Right renal pelvis (tissue), 4 donors: ENCODE measurements at places on chromosomes 3 and 15. TPM values are rescaled to one million over a fixed set of nuclear protein-coding genes. Genes with fewer than 3 reads are reported as not detected.

Gene RTF1
- 80.7 TPM for polyA plus RNA-seq

DNA sequence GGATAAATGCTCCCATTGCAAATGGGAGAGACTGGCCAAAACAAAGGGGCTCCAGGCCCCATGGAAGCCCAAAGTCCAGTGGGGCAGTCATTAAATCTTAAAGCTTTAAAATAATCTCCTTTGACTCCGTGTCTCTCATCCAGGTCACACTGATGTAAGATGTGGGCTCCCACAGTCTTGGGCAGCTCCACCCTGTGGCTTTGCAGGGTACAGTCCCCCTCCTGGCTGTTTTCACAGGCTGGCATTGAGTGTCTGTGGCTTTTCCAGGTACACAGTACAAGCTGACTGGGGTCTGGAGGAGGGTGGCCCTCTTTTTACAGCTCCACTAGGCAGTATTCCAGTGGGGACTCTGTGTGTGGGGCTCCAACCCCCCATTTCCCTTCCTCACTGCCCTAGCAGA, 45.9 kb downstream of the NIPA2 start:
- DNase-seq: no peak

- no peak for DNase-seq
Measured at GRCh38 chr3:19547665-19548464, 386.2 kb downstream of the EFHB start.

Gene ZFYVE19
- 27.9 TPM for polyA plus RNA-seq

Gene TGM5
- polyA plus RNA-seq: not detected

DNA sequence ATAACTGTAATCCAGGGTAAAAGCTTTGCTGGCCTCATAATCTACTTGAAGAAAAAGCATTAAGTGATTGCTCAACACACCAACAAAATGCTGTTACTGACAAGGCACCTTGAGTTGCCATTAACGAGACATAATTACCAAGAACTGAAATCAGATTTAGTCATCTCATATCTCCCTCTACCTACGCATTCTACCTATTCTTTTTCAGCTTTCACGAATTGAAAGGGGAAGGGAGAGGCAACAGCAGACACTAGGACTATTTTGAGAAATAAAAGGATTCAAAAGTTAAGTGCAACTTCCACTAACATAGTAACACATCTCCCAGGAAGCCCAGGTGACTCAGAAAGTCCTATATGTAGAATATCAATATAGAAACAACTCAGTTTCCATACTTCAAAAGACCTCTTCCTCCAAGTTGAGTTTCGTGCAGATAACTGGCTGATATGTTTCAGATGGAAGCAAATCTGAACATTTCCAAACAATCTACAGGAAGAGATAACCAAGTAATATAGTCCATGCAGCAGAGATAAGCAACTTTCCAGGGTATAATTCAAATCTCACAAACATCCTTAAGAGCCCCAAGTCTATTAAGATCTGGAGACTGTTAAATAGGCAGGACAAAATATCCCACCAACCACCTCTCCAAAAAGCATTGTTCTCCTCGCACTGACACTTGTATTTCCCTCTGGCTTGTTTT, 1.9 kb downstream of the OSBPL10 start:
- DNase-seq: no peak

- DNase-seq: no peak
Measured at GRCh38 chr3:36681867-36682266, 82.5 kb downstream of the DCLK3 start.

Gene FSIP1
- 2.8 TPM for polyA plus RNA-seq

DNA sequence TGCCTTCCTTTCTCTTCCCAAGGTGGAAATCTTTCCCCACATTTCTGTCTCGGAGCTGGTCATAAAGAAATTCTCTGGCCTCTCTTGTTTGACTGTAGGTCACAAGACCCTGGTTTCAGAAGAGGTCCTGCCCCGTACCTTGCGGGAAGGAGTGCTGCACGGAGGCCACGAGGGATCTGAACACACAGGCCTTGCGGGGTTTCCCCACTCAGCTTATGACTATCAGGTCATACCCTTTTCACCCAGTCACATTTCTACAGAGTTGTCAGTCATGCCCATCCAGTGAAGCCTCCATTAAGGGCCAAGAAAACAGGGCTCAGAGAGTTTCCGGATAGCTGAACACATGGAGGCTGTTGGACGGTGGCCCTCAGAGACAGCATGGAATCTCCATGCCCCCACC, 54.7 kb upstream of the ATP13A3 start:
- DNase-seq: no peak

- DNase-seq: no peak
Measured at GRCh38 chr3:4119119-4119518, 184.1 kb upstream of the SETMAR start.

Gene TLR9
- 0.23 TPM for polyA plus RNA-seq

DNA sequence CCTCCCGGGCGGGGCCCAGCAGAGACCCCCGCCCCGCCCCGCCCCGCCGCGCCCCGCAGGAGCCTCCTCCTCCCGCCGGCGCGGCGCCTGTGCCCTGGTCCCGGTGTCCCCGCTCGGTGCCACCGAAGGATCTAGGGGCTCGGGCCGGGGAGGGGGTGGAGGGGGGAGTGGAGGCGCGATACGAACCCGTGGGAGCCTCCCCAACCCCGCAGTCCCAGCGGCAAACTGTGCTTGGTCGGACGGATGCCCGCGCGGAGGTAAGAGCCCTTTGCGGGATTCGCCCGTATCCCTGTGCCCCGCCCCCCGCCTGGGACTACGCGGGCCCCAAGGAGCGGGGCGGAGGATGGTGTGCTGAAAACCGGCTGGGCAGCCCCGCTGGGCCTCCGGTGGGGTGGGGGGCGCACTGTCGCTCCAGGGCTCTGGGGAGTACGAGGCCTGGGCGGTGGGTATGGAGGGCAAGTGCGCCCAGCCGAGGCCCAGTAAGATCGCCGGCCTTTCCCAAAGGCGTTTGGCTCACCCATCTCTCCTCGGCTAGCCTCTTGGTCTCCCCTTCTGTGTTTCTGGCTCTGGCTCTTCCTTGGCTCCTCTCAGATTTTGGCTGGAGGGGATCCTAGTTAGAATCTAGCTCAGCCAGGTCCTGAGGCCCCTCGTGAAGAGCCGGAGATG, 65.6 kb upstream of the POLG start:
- DNase-seq: no peak

- DNase-seq: no peak
Measured at GRCh38 chr15:69539345-69539744, 86.7 kb downstream of the RPLP1 start.

GRCh38 chr3:182104881-182105280, 393.2 kb downstream of the SOX2 start:
- DNase-seq: no peak

DNA sequence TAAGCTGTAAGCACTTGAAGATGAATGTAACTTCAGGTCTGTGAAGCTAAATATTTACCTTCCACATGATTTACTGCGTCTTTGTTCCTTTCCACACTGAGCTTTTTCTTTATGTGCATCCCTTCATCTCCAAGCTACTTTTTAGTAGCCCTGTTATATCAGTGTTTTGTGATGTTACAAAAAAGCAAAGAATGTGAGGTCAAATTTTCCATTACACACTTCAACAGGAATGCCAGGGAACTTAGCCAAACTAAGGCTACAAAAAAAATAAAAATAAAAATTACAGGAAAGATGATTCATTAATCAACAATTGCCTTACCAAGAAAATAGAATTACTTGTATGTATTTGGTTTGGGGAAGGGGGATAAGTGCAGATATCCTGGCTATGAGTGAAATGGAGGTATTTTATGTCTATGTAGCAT, 73.0 kb downstream of the FILIP1L start:
- no peak for DNase-seq

- DNase-seq: no peak
Measured at GRCh38 chr3:193791041-193792032, 198.3 kb downstream of the OPA1 start.

DNA sequence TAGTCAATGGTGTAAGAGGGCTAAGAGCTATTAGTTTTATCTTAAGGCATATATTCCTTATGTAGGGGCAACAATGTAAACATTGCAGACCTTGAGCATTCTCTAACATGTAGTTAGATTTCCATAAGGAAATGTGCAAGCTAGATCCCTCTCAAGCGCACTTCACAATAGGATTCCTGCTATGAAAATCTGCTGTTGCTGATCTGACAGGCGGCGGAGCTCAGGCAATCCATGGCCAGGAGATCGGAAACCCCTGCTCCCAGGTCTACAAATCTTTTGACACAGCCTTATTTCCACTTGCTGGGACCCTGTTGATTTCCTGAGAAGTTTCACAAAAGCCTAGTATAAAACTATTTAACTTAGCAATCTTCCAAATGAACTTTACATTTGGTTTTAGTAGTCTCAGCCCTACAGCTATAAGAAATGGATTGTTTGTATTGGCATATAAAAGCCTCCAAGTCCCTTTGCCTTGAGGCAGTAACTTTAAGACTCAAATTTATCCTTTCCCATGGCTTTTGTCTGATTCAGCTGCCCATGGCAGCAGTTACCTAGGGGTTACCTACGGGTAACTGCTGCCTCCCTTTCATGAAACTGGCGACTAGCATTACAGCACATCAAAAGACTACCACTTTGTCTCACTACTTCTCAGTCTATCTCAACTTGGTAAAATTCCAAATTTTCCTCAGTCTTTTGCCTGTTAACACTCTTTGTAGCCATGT, 22.7 kb downstream of the TRA2B start:
- no peak for DNase-seq

DNA sequence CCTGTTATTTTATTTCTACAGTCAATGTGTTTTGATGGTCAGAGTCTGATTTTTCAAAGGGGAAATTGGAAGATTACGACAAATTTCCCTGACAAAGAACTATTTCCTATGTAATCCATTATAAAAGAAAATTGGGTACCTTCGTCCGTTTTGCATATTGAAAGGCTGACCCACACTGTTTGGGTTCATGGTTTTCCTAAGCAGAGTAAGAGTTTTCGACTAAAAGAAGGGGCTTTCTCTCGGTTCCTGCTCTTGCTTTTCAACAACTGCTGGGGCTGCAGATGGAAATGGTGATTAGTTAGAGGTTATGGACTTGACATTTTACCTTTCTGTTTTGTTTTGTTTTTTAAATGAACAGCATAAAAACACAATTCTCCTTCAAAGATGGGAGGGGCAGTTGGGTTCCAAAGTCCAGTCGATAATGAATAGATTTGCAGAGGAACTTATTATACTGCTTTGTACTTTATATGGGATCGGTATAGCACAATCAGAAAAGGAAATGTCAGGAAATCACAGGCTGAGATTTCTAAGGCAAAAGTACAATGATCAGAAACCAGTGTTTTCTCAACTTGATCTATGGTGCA, 978 bp downstream of the KCNMB2 start:
- DNase-seq: no peak

GRCh38 chr3:59593380-59593779, 543.6 kb upstream of the CFAP20DC start:
- no peak for DNase-seq

Gene ANKRD63
- 0.26 TPM for polyA plus RNA-seq

Gene MRPS11
- polyA plus RNA-seq: 40.7 TPM

GRCh38 chr15:39887211-39887610, 32.9 kb downstream of the GPR176 start:
- DNase-seq: no peak

DNA sequence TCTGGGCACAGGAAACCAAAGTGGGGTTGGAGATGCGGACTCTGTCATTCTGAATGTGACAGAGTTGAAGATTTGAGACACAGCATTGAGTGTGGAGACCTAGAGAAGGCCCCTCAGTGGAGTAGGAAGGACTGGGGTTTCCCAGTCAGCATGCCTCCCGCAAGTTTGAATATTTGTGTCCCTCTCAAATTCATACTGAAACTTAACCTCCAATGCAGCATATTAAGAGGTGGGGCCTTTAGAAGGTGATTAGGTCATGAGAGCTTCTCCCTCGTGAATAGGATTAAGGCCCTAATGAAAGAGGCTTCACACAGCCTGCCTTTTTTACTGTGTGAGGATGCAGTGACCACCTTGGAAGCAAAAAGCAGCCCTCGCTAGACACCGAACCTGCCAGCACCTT, 8.0 kb downstream of the HDDC3 start:
- no peak for DNase-seq

DNA sequence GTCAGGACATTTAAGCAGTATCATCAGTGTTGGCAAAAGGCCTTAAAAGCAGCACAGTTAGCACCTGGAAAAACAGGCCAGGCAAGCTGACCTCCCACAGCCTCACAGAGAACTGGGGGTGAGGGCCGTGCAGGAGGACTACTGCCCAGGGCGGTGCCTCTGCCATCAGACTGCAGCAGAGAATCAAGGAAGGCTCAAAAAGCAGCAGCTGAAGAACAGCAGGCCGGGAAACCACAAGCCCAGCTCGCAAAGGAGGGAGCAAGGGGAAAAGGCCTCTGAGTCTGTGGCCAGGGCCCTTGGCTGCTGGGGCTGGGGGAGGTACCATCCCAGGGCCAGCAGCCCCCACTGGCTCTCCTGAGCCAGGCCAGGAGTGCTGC, 84.2 kb downstream of the SEC22A start:
- no peak for DNase-seq

Gene BTBD1
- polyA plus RNA-seq: 64.3 TPM

DNA sequence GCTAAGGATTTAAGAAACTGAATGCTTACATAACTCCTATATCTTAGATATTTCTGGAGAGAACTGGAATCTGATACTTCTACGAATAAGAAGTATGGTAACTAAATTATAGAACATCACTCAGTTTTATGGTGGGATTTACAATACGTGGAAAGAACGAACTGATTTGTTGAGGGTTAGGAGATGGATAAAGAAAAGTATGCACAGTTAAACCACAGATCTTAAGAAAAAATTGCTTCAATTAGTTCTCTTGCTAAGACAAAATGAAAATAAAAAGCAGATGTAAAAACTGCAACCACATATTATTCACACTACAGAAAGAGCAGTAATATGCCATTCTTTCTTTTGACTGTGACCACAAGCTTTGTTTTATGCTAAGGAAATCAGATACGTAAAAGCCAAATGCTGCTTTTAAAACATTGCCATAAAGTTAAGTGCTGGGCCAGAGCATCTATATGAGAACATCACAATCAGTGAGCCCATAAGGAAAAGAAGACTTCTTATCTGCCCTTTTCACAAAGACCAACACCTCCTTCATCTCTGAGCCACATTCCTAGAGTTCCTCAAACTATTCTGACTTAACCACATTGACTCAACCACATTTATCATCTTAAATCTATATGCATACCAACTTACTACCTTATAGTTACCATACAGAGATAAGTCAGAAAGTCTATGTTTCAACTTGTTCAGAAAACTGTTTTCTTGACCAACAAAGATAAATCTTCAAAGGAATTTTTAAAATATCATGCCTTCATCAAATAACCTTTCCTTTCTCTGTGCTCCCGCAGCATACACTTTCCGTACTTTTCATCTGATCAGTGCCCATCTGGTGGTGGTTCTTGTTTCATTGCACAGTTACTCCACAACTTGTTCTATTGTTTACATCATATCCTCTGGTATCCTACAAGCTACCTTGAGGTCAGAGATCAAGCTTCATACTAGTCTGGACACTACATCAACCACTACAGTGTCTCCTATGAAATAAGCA, 61.7 kb downstream of the FSIP1 start:
- no peak for DNase-seq

DNA sequence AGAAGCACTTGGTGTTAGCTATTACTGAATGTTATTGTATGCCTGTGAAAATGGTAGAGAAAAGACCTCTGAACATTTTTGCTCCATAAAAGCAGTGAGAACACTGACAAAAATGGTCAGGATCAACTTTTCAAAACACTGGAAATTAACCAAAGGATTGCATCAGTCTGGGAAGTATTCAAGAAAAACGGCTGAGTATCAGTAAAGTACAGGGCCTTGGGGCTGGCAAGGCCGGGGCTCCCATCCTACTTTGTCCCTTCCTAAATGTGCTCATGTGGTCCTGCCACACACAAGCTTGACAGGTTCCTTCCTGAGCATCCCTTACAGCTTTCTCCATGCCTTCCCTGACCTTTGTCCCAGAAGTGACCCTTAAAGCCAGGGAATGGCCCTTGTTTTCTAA, 84.0 kb downstream of the CFAP20DC start:
- no peak for DNase-seq

- DNase-seq: no peak
Measured at GRCh38 chr3:142098964-142099363, 50.4 kb downstream of the TFDP2 start.
